Kidney (tissue), 22 donors: ENCODE measurements at places on chromosomes 1 and 21.
A peak's percentile ranks its signal among the peaks of the same experiment; 100 is the strongest.

GRCh38 chr1:117529683-117530082 is 76.2 kb upstream of the TENT5C start:
- no peak for DNase-seq

DNA sequence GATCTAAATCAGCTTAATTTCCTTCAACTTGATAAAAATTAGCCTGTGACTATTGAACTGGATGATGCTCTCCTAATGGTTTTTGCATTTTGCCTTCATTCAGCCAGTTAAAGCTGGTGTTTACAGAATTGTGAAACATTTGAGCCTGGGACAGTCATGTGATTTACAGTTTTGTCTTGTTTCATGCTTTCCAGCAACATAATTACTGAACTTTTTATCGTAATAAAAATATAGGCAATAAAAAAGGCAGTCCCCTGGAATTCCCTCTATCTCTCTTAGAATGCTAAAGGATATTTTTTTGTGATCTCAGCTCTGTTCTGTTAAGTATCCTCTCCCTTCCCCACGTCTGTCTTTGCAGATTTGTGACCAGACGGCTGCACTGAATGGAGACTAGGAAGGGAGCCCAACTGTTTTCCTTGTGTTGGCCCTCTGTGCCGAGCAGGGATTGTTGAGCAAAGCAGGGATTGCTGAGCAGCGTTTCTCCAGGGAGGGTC is 70.3 kb upstream of the RGL1 start:
- peak; percentile 94 for DNase-seq

- DNase-seq = no peak
Measured at GRCh38 chr1:245085508-245086095, 69.2 kb upstream of the KIF26B start.

- DNase-seq = no peak
Measured at GRCh38 chr1:89855413-89856123, 34.7 kb downstream of the LRRC8D start.

DNA sequence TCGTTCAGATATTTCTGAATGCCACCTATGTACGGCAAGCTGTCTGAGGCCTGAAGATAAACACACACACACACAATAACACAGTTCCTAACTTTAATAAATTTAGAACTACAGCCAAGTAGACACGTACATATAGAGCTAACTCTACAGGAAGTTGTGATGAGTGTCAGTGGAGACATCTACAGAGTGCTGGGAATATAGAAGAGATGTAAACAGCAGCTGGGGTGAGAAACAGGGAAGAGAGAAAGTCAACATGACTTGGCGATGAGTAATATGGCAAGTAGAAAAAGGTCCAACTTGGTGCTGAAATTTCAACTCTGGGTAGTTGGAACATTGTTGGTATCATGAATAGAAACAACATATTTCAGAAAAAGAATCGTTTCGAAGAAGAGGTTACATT is 206.5 kb downstream of the ZP4 start:
- DNase-seq = no peak

- DNase-seq = peak; percentile 39
Measured at GRCh38 chr1:112312315-112312714, 83.7 kb upstream of the CTTNBP2NL start.

- DNase-seq = no peak
Measured at GRCh38 chr1:9903801-9904527, 6.1 kb downstream of the CTNNBIP1 start.

DNA sequence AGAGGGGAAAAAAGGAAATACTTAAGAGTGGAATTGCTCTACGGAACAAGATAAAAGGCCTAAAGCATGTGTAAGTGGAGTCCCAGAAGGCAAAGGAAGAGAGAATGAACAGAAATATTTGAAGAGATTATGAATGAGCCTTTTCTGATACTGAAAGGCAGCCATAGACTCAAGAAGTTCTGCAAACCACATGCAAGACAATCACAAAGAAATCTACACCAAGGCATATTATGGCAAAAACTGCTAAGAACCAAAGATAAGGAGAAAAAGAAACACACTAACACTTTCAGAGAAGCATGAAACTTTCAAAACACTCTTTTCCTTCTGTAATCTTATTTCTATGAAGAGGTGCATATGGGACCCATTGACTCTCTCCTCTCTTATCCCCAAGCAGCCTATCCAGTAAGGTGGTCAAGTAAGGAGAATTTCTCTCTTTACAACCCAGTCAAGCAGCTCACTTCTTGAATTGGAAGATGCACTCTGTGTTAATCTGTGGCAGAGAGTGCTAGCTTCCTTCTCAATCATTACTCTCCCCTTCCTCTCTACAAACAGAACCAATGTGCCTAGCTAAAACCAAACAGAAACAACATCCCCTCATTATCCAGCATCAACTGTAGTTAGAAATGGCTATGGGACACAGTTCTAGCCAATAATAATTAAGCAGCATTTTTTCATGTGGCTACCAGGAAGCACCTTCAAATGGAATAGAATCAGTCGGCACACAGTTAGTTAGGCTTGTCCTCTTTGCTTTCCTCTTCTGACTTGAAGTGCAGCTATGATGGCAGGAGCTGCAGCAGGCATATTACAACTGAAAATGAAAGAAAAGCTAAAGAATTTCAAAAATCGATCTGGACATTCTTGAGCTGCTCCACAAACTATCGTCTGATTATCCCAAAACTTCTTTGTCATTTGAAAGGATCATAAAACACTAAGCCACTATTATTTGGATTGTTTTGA is 25.9 kb downstream of the KRTAP19-8 start:
- DNase-seq = no peak
